Suppressor macrophage treated with lipopolysaccharide for 4 hours (primary cell): ENCODE measurements at places on chromosomes 1 and 21.
A peak's percentile ranks its signal among the peaks of the same experiment; 100 is the strongest.

DNA sequence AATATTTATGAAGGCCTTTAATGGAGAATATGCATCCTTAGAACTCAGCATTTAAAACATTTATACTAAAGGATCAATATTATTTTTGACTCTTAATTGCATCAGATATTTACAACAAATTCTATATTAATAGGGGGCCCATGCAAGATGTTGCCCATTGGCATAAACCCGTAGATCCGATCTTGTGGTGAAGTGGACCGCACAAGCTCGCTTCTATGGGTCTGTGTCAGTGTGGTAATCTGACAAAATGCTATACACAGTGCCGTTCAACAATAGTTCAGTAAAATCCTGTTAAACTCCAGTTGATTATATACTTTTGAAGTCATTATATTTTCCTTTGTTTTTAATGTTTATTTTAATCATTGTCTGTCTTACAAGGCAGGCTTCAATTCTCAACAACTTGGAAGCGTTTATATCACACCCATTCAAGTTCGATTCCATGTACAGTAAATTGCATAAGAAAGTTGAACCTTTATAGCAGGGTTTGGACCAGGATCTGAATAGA is 809.2 kb downstream of the USP25 start:
- DNase-seq = no peak

- no peak for DNase-seq
Measured at GRCh38 chr1:6517435-6517851, 26.0 kb upstream of the PLEKHG5 start.

DNA sequence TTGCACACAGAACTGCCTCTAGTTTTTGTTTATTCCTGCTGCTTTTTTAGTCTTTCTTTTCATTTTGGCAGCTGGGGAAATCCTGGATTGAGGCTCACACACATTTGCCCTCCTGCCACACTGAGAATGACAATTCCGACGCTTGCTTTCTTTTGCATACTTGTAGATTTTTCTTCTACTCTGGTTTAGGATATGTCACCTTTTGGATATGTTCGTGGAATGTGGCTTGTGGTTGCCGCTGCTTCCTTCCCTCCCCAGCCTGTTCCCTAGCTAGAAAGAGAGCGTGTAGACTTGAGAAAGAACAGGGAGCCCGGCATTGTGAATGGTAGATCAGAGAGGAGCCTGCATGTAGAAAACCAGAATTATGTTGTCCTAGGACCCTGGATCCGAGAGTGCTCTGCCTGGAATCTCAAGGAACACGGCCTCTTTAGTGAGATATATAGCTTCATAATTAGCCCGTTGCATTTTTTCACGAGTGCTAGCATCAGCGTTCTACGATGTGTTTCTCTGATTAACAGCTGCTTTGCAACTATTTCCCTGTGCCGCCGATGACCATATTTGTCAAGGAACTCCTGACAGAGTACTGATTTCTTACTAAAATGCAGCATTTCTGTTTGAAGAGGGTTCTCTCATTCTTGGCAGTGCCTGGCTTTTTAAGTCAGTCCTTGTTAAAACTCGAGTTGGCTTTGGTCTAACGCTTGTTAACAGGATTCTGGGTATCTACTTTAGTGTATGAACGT is 56.2 kb downstream of the PEX14 start:
- no peak for DNase-seq

DNA sequence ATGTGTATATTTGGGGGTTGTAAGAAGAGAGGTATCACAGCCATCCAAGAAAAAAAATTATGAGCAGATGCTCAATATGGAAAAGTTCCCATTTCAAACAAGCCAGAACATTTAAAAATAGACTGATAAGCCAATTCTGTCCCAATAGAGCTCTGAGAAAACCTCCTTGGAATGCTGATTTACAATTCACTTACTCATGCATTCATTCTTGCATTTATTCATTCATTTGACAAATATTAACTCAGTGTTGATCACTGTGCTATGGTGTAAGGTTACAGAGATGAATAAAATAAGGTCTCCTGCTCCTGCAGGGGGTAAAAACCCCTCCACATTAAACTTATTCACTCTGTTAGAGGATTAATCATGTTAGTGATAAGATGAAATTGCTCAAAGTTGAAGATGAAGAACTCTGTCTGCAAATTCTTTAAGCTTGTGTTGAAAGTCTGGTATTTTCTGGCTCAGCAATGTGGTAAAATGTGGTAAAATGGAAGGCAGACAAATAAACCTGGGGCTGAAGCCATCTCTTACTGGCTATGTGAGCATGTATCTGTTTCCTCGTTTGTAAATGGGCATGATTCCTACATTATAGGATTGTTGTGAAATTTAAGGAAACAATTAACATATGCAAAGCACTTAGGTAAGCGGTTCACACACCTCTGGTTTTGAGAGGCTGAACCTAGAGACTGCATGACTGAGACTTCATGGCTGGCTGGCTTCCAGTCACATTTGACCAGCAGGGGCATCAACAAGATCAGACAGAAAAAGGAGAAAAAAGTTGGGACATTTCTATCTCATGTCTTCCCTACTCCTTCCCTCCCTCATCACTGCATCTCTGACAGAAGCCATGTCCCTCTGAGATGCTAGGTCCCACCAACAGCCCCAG is 45.0 kb upstream of the DAB1 start:
- DNase-seq = no peak

DNA sequence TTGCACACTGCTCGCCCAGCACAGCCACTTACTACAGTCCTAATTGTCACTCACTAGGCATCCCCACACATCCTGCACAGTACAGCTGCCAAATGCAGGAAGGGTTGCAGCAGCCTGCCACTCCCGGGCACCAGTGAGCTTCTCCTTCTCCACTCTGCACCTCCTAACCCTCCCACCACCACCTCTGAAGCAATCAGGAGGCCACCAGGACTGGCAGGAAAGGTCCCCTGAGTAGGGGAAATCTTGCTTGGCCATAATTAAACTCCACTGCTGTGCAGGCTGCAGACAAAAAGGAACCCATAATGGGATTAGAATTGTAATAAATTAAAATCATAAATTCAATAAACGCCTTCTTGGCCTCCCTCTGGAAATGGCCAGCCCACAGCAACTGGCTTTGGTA is 31.8 kb downstream of the FBXO2 start:
- DNase-seq = no peak

- DNase-seq = peak; percentile 32
Measured at GRCh38 chr1:16183179-16183578, 27.3 kb upstream of the EPHA2 start.

DNA sequence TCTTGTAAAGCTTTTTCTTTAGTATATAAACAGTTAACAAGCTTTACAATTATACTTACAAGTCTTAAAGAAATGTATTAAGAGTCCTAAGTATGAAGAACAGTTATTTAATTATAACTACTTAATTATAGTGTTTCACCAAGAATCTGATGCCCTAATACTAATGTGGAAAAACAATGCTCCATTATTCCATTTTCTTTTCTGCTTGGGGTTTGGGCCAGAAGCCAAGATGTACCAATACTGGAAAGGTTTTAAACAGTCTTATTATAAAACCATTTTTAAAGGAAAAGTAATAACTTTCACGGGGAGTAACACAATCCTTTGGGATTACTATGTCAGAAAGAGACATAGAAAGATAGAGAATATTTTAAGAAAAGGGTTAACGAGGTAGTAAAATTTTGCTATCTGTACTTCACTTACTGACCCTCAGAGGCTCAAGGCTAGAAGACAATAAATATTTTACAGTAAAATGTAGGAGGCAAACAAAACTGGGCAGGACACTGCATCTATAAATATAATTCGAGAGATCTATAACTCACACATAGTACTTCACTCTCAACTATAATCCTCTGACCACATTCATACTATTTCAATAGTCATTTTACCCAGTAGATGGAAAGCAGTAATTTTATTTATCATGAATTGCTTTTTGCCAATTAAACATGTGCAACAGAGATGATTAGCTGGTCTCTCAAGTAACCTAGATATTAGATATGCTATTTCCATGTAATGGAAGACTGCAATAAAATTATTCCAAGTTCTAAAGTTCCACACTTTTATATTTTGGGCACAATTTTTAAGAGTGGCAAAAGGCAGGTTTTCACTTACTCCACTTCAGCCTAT is 63.9 kb downstream of the LTN1 start:
- DNase-seq = no peak

DNA sequence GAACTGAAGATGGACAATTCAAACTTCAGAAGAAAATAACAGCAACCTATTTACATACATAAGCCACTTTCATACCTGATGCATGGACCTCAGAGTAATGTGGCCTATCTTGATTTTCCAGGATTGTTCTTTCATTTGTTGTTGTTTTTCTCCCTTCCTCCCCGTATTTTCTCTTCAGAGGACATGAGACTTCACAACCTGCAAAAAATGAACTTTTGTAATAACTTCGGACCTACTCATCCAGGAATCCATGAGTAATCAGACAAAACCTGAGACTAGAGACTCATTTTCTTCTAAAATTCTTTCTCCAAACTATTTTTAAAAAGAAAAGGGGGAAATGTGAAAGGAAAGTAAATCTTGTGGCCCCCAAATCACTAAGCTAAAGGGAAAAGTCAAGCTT is 17.6 kb upstream of the PLA2G5 start:
- no peak for DNase-seq

GRCh38 chr21:33801424-33802405 is 113.9 kb downstream of the ATP5PO start:
- no peak for DNase-seq

DNA sequence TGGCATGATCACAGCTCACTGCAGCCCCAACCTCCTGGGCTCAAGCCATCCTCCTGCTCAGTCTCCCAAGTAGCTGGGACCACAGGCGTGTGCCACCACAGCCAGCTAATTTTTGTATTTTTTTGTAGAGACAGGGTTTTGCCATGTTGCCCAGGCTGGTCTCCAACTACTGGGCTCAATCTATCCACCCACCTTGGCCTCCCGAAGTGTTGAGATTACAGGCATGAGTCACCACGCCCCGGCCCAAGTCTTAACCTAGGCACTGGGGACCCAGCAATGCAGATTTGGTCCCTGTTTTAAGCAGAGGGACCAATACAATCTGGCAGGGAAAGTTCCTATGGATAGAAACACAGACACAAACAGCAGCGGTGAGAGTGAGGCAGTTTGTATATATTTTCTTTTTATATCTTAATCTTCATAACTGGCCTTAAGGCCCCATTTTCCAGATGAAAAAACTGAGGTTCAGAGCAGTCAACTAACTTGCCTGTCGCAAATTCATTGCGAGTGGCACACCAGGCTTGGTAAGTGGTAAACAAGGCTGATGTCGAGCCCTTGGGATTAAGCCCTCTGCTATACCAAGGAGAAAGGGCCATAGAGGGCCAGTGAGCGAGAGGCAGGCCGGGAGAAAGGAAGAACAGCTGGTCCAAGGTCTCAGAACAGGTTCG is 77.8 kb upstream of the TINAGL1 start:
- DNase-seq = no peak

- DNase-seq = no peak
Measured at GRCh38 chr21:43211760-43212115, 42.9 kb downstream of the CRYAA start.

GRCh38 chr1:219399446-219399845 is 213.5 kb downstream of the ZC3H11B start:
- DNase-seq = no peak

DNA sequence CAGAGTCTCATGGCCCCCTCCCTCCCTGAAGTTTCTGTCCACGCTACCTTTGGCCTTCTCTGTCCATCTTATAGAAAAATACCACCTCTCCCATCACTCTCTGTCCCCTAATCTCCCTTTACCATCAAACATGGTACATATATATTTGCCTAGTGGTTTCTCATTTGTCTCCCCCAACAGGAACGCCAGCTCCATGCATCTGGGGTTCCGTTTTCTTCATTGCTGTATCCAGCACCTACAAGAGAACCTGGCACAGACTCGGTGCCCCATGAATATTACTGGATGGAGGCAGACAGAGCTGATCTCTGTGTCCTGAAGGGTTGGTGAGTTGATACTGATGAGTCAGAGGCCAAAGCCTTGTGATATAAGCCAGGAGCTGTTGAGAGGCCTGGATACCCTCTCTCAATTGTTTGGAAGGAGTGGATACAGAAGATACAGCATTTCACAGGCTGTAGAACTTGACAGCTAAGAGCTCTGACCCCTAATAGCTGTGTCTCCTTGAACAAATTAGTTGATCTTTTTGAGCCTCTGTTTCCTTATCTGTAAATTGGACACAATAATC is 21.9 kb downstream of the HEYL start:
- DNase-seq = no peak

- DNase-seq = peak; percentile 1
Measured at GRCh38 chr1:220655509-220655908, 34.7 kb upstream of the C1orf115 start.

DNA sequence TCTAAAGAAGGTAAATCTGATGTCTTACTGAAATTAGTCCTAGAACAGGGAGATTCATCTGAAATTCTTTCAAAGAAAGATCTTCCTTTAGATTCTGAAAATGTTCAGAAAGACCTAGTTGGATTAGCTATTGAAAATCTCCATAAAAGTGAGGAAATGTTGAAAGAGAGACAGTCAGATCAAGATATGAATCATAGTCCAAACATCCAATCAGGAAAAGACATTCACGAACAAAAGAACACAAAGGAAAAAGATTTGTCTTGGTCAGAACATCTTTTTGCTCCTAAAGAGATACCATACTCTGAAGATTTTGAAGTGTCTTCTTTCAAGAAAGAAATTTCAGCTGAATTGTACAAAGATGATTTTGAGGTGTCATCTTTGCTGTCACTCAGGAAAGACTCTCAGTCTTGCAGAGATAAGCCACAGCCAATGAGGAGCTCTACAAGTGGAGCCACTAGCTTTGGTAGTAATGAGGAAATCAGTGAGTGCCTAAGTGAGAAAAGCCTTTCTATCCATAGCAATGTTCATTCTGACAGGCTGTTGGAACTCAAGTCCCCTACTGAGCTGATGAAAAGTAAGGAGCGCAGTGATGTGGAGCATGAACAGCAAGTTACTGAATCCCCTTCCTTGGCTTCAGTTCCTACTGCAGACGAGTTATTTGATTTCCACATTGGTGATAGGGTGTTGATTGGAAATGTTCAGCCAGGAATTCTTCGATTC is 61.6 kb upstream of the QSOX1 start:
- no peak for DNase-seq

GRCh38 chr1:5927506-5928370 is 64.5 kb downstream of the NPHP4 start:
- no peak for DNase-seq

- peak; percentile 67 for DNase-seq
Measured at GRCh38 chr1:160104486-160104885, 6.1 kb upstream of the IGSF8 start.

DNA sequence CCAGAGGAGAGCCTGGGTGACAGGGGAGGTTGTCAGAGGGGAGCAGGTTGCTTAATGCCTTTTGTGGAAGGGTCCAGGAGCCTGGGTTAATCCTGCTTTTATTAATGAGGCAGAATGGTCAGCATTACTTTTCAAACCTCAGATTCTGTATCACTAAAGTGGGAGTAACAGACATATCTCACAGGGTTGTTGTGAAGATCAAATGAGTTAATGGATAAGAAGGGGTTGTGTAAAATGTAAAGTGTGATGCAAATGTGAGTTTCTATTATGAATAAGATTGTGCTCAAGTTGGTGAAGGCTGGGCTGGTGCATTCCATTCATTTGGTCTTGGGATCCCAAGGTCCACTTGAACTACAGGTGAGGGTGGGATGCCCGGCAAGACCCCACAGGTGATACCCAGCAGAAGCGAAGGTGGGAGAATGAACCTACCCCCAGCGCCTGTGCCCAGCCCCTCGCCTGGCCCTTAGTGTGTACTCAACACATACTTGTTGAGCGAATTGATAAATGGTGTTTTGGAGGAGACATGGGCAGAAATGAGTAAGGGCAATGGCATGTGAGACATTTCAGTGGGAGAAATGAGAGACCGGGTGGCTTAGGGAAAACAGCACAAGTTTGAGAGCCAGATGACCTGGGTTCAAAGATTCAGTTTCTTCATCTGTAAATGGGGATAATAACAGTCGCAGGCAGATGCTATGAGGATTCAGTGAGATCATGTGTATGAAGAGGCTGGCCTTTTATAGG is 6.2 kb downstream of the SLC26A9 start:
- no peak for DNase-seq
